OCI-M1 (cell line): ENCODE measurements at places on chromosomes 13 and 19.

DNA sequence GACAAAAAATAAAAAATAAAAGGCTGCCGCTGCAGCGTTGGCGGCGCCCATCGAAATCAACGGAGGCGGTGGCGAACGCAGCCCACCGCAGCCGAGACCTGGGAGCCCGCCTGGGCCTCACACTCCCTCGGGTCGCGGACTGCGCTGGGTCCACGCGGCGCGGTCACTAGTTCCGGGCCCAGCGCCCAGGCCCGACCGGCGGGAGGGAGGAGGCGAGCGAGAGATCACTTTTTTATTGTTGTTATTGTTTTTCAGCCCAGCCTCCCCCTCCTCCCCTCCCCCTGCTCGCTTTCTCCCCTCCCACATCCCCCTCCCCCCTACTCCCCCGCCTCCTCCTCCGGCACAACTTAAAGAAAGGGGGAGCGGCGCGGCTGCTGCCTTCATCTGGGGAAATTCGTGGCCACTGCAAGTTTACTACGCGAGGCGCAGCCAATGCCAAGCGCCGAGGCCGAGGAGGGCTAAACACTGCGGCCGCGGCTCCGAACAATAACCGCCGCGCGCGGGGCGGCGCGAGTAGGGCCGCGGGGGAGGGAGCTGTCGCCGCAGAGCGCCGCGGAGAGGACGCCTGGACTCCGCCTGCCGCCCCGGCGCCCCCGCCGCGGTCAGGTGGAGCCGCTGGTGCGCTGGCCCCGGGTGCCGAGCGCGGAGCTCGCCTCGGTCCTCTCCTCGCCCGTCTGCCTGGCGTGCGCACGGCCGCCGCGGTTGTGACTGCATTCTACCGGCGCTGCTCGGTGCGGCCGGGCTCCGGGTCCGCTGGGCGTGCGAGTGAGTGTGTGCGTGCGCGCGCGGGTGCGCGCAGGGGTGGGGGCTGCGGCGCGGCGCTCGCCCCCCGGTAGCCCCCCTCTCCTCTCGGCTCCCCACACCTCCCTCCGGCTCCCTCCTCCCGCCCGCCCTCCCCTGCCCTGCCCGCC is 505 bp upstream of the ZIC2 start:
- peak; percentile 84 for DNase-seq

DNA sequence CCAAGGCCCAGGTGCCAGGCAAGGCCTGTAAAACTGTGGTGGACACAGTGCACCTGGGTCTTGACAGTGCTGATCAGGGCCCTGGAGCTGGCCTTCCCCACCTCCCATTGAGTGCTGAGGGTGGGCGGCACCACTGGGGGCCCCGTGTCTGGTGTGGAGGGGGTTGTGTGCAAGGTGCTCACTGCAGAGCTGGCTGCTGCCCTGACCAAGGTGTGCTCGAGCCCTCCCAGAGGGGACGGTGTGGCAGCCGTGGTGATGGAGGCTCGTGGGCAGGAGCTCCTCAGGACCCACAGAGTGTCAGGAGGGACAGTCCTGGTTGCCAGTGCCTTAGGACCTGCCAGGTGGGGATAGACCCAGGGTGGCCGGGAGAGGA is 23.0 kb downstream of the ATP4B start:
- DNase-seq = no peak

- DNase-seq = no peak
Observed at GRCh38 chr13:26813321-26813979, 52.9 kb upstream of the GPR12 start.

GRCh38 chr19:48922548-48923490 is 10.7 kb upstream of the DHDH start:
- DNase-seq = no peak

- peak; percentile 81 for DNase-seq
Observed at GRCh38 chr13:62251734-62252133, 836.1 kb upstream of the PCDH20 start.
